ENCODE measurements at places on chromosomes 4 and X.

DNA sequence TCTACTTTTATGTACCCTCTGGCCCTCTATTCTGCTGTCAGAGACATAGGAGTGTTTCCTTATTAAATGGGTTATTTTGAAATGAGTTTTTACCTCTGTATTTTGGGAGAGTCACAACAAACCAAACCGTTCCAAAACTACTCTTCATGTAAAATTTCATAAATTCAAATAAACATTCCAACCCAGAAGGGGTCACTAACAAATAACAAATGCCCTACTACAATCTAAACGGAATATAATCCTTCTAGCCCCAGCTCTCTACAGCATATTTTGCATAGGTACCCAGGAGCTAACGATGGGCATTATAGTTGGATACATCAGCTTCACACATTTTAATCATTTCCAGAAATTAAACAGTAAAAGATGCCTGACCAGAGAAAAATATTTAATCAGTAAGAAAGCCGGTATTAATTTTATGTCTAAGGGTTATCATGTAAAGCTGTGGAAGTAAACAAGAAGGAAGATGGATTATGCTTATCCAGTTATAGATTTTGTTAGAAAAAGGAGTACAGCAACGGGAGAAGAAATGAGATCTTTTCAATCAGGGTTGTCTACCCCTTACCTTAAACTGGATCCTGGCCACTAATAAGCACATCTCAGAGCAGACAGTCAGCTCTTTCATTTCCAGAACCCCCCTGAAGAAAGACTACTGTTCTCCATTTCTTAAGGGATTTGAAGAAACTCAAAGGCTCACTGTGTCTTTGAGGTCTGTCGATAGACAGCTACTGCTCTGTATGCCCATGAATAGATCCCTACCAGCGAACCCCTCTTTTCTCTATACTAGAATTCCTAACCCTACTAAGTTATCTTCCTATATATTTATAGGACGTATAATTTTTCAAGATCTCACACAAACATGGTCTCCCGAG is 1.2 kb downstream of the UGDH start:
- DNase-seq, result no peak

DNA sequence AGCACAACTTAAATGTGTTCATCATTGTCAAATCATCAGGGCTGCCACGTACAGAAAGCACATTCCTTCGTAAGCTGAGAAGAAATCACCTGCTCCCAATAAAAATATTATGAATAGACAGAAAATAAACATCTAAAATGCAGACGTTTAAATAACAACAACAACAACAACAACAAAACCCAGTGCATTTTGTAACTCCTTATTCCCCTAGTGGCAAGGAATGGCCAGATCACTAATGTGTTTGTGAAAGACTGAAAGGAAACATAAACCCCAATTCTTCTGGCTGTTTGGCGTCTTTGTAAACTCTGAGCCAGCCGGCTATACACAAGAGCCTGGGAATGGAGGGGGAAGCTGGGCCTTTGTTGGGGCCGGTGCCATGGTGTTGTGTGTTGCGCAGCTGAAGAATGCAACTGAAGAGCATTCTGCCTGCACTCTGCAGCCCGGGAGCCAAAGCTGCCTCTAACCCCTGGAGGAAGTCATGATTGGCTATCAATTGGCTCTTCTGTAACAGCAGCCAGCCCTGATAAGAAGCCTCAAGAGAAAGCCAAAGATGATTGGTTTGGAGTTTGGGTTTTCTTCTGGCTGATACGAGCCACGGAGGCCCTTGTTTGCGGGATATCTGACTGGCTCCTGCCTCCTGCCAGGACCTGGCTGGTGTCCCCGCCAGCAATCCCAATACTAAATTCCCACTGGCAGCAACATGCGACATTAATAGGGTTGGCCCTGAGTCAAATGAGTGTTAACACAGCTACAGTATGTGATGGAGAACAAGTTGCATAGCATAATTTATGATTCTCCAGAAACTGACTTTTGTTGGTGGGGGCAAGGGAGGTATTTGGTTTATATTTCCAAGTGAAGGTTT is 89.7 kb upstream of the TFDP3 start:
- DNase-seq, result no peak

DNA sequence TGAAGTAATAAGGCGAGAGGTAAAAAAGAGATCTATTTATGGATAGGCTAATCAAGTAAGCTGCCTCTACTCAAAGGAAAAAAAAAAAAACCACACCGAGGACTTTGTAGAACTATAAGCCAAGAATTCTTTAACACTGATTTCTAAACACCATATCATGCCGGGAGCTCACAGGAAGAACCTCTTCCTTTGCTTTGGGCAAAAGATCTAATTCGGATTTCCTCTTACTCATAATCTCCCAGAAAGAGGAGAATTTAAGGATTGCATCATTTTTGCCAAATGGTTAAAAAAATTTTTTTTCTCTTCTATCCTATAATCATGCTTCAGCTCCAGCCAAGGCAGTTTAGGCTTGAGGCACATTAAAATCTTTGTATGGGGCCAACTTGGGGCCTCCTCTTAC is 95.5 kb downstream of the ZNF827 start:
- DNase-seq, result peak; percentile 70

DNA sequence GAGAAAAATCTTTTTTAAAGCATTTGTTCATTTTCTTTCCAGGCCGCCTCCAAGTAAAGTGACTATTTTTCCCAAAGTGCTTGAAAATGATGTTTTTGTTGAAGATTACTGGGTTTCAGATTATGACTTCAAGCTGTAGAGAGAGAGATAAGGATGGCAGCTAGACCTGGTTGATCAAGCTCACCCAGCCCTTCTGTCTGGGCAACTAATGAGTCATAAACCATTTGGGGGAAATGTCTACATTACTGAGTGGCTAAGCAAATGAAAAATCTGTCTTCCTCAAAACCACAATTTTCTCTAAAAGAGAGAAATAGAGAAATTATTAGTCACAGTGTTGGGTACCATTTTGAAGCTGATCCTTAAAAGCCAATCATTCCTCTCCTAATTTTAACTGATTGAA is 355.4 kb upstream of the CPEB2 start:
- no peak for DNase-seq

DNA sequence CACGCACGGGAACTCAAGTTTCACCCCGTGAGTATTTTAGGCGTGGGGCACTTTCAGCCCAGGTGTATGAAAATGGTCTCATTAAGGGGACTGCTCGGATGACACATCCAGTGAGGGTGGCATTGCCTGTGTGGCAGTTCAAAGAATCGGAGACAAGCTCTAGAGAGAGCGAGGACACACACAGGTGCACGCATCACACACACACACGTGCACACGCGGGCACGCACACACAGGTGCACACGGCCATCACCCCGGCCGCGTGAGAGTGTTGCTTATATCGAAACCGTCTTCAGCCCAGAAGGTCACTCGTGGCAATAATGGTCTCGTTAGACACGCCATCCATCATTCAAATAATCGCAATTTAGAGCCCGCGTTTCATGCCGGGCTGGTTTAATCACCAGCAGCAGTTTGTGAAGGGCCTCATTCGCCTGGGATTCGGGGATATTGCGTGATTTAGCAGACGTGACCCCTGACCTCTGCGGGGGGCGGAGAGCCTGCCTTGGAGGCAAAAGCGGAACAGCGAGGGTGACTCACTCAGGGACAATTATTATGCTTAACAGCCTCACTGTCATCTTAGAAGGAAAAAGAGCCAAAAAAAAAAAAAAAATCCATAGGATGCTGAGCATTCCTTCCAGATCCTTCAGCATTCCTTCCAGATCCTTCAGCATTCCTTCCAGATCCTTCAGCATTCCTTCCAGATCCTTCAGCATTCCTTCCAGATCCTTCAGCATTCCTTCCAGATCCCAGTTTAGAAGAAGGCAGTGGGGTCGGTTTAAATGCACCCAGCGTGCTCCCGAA is 89.4 kb upstream of the PPP2R3B start:
- DNase-seq, result no peak

GRCh38 chr4:108345862-108346817 is 177.4 kb upstream of the LEF1 start:
- DNase-seq, result peak; percentile 6

DNA sequence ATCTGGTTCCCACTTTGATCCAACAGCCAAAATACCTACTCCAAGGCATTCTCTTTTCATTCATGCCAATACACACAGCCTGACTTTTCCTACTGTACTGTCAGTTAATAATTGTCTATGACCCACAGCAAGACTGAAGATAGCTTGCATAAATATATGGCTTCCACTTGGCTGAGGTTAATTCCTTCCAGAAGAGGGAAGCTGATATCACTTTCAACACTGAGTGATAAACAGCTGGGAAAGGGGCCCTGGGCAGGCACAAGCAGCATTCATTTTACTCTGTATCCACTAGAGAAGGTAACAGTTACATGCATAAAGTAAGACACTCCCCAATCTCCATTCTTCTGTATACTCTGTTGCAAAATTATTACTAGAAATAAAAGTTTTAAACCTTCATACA is 200.2 kb upstream of the UGT8 start:
- DNase-seq, result no peak

GRCh38 chr4:139202991-139203390 is 26.0 kb upstream of the ELF2 start:
- no peak for DNase-seq

GRCh38 chrX:114841051-114841450 is 176.4 kb downstream of the IL13RA2 start:
- DNase-seq, result peak; percentile 30

DNA sequence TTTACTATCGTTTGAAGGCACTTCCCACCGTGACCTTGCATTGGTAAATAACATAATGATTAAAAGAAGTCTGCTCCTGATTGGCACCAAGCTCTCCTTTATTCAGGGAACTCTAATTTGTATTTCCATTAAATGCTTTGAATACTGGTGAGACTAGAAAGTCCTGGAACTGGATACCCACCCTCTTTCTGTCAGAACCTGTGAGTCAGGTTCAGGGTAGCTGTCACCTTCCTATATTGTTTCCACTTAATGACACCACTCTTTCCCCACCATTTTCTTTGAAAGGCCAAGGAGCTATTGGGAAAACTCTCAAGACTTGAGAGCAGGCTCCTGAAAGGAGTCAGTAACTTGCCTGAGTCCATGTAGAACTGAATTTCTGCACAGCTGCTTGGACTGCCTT is 55.9 kb upstream of the RASSF6 start:
- no peak for DNase-seq

DNA sequence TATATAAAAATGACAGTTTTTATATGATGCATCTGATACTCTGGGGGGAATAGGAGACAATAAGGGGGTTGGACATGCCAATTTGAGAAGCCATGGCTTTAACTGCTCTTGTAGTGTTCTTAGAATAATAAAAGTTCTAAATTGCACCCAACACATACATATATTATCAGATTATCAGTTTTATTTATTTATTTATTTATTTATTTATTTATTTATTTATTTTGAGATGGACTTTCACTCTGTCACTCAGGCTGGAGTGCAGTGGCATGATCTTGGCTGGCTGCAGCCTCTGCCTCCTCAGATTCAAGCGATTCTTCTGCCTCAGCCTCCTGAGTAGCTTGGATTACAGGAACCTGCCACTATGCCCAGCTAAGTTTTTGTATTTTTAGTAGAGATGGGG is 356.8 kb downstream of the TLL1 start:
- DNase-seq, result no peak

DNA sequence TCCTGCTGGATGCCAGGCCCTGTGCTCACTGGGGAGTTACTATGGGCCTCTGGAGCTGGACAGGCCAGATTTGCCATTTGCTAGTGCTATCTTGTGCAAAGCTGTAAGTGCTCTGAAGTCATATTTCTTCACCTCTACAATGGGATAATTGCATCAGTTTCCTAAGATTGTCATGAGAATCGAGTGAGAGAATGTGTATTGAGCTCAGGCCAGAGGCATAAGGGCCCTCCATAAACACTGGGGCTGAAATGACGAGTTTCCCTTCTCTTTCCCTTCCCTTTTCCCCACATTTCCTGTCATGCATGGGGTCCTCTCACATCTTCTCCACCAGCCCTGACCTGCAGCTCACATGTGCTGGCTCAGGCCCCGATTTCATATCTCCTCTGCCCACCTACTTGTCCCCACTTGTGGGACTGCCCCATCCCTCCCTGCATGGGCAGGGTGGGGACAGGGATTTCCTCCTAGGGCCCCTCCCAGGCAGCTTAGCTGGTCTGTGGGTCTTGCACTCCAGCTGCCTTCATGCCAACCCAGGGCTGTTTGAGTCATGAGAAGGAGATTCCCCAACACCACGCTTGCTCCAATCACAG is 358.8 kb downstream of the MID1IP1 start:
- DNase-seq, result no peak

DNA sequence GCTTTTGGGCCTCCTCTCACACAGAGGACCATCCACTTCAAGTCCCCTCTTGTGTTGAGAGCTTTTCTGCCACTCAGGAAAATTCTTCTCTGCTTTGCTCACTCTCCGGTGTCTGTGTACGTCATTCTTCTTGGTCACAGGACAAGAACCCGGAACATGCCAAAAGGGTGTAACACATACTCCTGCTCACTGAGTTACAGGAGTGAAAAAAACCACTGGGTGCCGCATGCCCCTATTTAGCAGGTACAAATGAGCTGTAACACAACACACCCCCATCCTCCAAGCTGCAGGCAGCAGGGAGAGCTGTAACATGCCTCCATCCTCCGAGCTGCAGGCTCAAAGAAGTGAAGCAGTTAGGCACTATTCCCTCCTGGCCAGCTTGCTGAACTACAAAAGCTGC is 13.0 kb upstream of the CXCL2 start:
- no peak for DNase-seq

GRCh38 chr4:77201343-77201742 is 44.3 kb downstream of the CCNG2 start:
- no peak for DNase-seq

GRCh38 chrX:21798677-21799219 is 40.7 kb upstream of the MBTPS2 start:
- DNase-seq, result no peak

- no peak for DNase-seq
Observed at GRCh38 chr4:40681600-40681999, 51.9 kb upstream of the RBM47 start.

DNA sequence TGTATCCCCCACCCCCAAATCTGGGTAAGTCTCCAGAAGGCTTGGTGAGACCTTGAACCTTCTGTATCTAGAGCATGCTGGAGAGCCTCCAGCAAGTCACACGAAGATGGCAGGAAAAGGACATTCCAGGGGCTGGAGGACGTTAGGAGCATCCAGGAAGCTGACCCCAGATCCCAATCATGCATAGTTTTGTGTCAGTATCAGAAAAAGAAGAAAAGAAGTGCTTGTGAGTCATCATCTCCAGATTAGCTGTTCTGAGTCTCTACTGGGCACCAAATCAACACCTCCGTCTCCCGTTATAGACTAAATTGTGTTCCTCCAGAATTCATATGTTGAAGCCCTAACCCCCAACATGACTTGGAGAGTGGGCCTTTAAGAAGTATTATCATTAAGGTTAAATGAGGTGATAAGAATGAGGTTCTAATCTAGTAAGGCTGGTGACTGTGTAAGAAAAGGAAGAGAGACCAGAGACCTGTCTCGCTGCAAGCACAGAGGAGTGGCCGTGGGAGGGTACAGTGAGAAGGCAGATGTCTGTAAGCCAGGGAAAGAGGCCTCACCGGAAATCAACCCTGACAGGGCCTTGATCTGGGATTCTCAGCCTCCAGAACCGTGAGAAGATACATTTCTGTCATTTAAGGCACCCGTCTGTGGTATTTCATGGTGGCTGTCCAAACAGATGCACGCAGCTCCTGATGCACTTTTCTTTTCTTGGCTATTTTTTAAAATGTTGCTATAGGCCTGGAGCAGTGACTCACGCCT is 38.1 kb upstream of the CLDN24 start:
- no peak for DNase-seq

GRCh38 chrX:78624962-78625909 is 33.9 kb downstream of the RTL3 start:
- DNase-seq, result no peak

Measured in BJ (cell line).